ENCODE measurements at places on chromosomes 7 and 10.

DNA sequence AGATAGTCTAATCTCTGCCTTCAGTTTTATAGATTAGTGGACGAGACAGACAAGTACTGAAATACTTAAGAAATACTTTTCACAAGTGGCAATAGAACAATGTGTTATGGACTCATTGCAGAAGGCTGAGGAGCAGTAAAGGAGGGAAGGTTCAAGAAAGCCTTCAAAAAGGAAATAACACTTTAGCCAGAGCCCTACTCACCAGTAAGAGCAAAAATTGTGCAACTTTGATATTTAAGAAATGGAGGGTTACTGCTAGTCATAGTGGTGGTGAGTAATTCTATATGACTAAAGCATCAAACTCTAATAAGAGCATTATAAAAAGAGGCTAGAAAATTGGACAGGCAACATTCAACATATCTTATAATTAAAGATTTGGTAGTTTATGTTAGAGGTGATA is 28.8 kb downstream of the PTPN12 start:
- no peak for DNase-seq

DNA sequence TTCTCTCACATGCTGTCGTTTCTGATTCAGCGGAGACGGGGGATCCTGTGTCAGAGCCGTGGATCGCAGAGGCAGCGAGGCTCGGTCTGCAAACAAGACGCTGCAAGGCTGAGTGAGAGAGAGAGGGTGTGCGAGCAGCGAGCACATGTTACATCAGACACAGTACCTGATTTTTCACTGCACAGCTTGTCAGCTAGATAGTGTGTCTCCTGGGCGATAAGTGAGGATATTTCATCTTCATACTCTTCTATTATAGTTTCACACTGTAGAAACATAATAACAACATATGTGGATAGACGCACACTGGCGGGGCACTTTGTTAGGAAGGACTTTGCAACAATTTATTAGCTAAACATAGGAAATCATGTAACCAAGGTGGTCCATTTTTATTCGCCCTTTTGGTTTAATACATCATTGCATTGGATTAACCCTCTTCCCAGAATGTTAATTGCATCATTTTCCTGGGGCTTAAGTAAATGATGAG is 39.5 kb downstream of the CNPY1 start:
- DNase-seq, result peak; percentile 71

- no peak for DNase-seq
Observed at GRCh38 chr10:82551506-82551905, 676.5 kb downstream of the NRG3 start.

DNA sequence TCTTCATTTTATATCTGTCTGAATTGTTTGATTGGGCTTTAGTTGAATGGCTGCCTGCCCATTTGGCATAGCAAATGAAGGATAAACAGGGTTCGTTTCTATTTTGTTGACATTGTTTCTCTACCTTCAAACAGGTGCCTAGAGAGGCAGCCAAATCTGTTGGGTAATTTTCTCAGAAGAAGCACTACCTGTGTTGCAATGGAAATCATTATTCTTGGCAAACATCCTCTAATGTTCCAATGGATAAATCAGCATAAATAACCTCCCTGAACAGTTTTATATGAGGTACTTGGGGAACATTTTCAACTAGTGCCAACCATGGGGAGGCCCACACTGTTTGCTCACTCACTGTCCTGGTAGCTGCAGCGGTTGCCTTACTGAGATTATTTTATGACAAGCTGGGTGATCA is 64.4 kb upstream of the PLPP4 start:
- DNase-seq, result no peak

DNA sequence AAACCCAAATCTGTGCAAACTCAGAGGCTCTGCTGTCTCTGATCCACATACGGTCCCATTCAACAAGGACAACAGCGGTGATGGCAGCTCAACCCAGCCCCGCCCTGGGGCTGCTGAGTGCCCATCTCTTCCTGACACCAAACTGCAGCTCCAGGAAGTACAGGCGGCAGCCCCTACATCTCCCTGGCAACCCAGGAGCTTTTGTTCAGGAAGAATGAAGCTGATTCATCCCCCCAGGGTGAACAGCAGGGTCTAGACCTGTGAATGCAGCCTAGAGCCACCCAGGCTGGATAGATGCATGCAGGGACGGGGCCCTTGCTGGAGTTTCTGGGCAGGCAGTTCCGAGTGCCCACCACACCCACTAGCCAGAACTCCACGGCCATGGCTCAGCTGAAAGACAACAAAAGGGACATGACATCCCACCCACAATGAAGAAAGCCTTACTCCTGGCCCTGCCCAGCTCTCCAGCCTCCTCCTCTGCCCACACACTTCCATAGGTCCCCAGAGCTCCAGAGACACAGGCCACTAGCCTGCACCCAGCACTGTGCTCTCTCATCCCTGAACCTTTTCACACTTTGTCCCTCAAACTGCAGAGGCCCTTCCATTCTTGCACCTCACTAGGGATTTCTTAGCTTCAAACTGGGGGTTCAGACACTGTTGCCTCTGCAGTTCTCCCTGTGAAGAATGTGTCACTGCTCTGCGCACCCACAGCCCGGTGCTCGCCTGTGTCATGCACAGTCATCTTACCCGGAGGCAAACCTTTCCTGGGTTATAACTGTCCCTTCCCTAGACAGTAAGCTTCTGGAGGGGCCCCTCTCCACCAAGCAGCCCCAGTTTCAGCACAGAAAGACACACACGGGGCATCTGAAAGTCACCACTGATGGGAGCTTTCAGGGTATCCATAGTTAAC is 99.1 kb downstream of the GRID1 start:
- DNase-seq, result no peak

DNA sequence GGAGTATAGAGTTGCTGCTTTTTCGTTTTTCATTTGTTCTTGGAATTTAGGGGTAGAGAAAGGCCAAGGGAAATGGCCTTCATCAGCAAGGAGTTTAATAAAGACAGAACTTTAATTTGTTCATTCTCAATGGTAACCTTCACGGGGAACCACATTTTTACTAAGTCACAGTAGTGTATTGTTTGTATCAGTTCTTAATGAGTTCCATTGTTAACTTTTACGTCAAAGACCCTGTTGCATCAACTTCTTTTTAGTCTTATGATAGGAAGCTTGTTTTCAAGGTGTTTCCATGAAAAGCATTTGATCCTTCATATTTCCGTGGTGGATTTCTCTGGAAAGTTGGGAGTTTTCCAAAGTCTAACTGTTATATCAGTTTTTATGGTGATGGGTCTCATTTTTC is 169.9 kb downstream of the CREB5 start:
- no peak for DNase-seq

DNA sequence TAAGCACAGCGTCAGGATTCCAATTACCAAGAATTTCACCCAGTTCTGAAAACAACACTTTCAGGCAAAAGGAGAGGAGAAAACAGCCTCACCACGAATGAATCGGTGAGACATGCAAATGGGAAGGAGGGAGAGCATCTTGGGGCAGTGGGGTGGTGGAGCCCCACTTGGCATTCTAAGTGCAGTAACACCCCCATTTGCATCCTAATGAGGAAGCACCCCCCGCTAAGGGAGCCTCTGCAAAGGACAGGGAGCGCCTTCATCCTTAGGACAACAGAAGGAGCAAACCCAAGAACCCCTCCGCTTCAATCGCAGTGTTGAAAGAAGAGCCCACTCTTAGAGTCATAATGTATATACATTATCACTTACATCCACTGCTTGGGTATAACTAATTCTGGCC is 46.8 kb downstream of the NRAP start:
- no peak for DNase-seq

DNA sequence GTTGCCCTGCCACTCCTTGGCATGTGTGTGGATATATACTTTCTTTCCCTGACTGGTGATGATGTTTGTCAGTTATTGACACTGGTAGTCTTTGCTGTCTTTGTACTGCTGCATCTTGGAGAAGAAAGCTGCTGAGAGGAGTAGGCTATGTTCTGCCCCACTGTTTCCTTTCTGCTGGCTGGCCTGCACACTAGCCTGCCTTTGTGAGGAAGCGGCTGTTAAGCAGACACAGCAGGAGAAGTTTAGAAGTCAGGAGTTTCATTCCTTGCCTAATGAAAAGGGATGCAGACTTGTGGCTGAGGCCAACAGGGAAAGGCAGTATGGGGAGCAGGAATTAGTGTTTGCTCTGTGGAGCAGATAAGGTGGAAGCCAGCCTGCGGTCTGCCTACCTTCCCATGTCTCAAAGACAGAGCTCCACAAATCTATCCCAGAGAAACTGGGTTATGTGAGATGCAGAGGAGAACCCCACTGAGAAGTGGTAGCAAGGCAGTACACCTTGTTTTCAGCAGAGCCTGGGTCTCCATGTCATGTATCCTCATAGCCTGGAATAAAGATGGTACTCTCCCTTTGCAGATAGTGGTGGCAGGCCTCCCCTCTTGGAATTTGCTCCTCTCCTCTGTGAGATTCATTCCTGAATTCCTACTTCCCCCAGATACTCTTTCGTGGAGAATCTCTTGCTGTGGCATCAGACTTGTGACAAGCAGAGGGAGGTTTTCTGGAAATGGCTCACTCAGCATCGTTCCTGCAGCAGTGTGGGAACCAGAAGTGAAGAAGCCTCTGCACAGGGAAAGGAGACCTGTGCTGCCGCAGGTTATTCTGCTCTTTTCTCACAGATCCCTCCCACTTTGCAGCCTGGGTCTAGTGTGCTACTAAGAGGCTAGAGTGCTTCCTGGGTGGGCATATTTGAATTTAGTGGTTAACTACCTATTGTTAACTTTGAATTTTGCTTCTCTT is 130.2 kb downstream of the LRRC4 start:
- no peak for DNase-seq

DNA sequence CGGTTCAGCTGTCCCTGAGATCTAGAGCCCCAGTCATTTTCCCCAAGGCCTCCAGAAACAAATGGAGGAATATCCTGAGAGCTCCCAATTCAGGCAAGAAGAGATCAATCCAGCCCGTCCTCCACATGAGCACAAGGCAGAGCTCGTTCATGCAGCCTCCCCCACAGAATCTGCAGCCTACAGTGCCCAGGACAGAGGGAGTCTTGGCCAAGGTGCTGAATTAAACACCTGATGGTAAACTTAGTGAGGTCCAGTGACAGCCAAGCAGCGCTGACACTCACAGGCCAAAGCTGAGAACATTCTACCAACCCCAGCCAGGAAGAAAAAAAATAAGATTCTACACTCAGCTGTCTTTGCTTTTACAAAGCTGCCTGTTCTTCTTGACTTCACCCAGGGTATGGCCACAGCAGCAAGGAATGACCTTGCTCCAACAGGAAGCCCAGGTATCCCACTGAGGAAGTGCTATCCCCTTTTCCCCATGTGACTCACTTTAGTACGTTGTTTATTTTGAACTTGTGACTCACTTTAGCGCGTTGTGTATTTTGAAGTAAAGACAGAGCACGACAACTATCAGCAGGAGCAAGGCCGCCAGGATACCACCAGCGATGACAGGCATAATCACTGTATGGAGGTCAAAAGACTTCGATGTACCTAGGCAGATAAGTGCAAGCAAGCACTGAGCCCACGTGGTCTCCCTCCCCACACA is 4.4 kb upstream of the CUZD1 start:
- no peak for DNase-seq

DNA sequence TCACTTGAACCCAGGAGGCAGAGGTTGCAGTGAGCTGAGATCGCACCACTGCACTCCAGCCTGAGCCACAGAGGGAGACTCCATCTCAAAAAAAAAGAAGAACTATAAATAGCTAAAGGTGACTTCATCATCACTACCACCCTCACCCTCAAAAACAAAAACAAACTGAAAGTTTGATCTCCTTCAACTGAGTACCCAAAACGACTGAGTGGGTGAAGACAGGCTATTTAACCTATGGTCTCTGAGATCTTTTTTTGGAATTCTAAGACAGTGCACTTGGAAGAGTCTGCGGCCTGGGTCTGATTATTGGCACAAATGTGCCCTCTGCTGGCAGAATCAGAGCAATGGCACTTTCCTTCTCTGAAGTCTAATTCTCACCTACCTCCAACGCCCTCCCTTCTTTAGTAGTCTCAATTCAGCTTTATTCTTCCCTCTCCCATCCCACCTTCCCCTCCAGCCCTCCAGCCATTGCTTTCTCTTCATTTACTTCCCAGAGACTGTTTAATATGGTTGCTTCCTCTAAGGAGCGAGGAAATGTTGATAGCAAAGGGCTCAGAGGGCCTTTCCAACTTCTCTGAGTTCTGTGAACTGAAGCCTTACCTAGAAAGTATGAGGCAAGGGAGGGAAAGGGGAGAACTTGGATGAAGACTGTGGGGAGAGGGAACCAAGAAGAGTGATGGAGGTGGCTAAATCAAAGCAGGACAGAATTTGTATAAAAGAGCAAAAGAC is 2.9 kb upstream of the MYOZ1 start:
- DNase-seq, result peak; percentile 74

DNA sequence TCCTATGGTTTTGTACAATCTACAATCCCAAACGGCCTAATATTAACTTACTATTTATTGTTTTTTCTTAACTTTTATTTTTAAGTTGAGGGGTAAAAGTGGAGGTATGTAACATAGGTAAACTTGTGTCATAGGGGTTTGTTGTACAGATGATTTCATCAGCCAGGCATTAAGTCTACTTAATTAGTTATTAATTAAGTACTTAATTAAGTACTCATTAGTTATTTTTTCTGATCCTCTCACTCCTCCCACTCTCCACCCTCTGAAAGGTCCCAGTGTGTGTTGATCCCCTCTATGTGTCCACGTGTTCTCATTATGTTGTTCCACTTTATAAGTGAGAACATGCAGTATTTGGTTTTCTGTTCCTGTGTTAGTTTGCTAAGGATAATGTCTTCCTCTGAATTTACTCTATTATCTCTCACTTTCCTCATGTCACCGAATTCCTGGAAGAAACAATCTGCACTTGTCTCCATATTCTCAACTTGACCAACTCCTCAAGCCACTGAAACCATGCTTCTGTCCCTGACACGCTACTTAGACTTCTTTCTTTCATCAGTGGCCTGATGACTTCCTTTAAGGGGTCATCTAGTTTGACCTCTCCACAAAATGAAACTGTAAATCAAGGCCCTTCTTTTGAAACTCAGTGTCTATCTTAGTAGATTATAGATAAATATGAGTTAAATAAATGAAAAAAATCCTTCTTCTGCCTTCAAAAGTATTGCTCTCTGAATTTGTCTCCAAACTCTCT is 9.1 kb downstream of the CACNA2D1 start:
- DNase-seq, result no peak

DNA sequence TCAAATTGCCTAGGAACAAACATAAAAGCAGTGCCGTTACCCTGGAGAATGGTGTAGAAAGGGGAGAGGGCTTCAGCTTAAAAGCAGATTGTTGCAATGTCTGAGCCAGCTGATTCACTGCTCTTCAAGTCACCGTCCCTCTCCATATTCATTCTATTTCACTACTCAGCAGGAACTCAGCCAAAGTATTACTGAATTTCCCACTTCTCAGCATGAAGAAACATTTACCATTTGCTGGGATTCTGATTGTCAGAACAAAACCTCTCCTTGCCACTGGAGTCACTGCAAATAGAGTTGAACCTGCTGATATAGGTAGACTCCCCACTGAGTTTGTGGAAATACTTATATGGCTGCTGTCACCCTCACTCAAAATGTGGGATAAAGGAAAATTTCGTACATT is 71.7 kb downstream of the PPP1R17 start:
- no peak for DNase-seq
